ENCODE measurements at places on chromosomes 5 and 9.

- no peak for DNase-seq
These were observed 52.2 kb downstream of the ABHD17B start for GRCh38 chr9:71858812-71859211.

- DNase-seq: no peak
These were observed 327.3 kb upstream of the CDH6 start for GRCh38 chr5:30866142-30866541.

DNA sequence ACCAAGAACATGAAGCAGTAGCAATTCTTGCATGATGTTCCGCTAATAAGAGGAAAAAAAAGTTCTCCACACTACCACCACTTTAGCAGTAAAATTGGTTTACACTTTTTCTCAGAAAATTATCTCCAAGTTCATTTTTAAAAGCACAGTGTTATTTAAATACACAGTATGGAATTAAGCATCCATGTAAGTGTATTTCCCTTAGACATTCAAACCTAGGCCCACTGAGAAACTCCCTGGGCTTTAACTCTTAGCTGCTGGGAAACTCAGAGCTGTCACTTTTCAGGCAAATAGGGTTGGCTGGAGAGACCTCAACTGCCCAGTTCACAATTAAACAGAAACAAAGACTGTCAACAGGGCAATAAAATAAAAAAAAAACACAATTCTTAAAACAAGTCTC lies 2.7 kb downstream of the GNAQ start:
- no peak for DNase-seq

DNA sequence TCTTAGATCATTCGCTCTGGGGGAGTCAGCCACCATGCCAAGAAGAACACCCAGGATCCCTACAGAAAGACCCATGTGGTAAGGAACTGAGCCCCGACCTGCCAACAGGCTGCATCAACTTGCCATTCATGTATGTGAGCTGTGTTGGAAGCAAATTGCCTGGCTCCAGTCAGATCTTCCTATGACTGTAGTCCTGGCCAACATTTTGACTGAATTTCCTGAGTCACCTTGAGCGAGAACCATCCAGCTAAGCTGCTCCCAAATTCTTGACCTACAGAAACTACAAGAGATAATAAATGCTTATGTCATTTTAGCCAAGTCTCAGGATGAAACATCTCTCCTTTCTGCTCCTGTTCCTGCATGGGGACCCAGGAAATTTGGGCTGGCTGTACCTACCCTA lies 40.0 kb upstream of the SLC44A1 start:
- no peak for DNase-seq

Data from esophagus squamous epithelium (tissue), 5 donors.